Stimulated activated CD8-positive, alpha-beta memory T cell treated with anti-CD3 and anti-CD28 coated beads, Interleukin-4, amount 100 ng/mL, for 1 hour (primary cell): ENCODE measurements at places on chromosomes 16 and 17.
A peak's percentile ranks its signal among the peaks of the same experiment; 100 is the strongest.

DNA sequence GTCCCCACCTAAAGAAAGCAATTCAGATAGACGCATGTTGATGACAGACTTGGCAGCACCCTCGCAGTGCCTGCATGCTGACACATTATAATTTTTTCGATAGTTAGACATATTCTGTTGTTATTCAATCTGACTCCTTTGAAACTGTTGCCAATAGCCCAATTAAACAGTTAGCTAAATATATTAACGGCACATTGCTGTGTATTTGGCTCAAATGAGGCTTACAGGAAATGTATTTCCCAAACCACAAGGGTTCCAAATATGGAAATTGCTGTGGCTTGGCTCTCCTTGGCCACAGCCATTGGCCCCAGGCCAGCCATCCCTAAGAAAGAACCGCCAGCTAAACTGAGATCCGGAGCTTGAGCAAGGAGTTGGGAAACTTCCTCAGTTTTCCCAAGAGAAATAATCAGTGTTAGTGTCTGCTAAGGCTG lies 31.1 kb downstream of the C16orf82 start:
- DNase-seq: no peak

- no peak for DNase-seq
Observed at GRCh38 chr17:59357929-59358328, 26.5 kb downstream of the YPEL2 start.

DNA sequence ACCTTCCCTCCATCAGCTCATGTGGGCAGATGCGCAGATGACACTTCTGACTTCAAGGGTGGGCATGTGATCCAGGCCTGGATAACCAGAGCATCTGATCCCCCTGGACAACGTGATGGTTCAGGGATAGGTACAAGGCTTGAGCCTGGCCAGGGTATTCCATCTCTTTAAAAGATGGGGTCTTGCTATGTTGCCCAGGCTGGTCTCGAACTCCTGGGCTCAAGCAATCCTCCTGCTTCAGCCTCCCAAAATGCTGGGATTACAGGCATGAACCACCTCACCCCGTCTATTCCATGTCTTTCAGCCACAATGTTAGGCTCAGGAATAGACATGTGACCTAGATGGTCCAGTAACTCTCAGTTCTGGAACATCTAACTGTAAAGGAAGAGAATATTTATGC lies 20.8 kb downstream of the CRYM start:
- DNase-seq: no peak

DNA sequence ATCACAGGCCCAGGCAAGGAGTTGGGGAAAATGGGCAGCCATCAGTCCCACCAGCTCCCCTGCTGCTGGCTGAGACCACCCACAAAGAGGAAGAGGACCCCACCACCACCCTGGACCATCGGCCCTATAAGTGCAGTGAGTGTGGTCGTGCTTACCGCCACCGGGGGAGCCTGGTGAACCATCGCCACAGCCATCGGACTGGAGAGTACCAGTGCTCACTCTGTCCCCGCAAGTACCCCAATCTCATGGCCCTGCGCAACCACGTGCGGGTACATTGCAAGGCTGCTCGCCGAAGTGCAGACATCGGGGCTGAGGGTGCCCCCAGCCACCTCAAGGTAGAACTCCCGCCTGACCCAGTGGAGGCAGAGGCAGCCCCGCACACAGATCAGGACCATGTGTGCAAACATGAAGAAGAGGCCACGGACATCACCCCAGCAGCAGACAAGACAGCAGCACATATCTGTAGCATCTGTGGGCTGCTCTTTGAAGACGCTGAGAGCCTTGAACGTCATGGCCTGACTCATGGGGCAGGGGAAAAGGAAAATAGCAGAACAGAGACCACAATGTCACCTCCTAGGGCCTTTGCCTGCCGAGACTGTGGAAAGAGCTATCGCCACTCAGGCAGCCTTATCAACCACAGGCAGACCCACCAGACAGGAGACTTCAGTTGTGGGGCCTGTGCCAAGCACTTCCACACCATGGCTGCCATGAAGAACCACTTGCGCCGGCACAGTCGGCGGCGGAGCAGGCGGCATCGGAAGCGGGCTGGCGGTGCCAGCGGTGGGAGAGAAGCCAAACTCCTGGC lies 3.6 kb downstream of the ZNF646 start:
- DNase-seq: no peak

GRCh38 chr16:87212026-87212425 lies 105.2 kb downstream of the C16orf95 start:
- DNase-seq: no peak

GRCh38 chr17:80970044-80970761 lies 21.4 kb upstream of the CHMP6 start:
- peak; percentile 13 for DNase-seq

- no peak for DNase-seq
Observed at GRCh38 chr16:14125708-14126107, 54.6 kb downstream of the MRTFB start.

DNA sequence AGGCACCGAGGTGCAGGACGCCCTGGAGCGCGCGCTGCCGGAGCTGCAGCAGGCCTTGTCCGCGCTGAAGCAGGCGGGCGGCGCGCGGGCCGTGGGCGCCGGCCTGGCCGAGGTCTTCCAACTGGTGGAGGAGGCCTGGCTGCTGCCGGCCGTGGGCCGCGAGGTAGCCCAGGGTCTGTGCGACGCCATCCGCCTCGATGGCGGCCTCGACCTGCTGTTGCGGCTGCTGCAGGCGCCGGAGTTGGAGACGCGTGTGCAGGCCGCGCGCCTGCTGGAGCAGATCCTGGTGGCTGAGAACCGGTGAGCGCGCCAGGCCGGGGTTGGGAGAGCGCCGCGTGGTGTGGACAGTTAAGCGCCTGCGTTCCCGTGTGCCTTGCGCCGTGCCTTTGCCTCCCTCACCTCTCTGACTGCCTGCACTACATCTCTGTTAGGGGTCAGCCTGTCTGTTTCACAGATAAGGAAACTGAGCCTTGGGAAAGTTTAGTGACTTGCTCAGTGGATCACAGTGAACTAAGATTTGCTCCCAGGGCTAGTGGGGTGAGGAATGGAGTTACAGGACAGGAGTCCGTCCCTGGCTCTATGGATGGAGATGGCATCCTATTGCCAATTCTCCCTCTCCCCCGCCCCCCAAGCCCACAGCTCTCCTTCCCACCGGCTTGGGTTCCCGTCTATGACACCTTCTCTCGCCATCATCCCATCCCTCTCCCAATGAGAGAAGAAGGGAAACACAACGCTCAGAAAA lies 880 bp downstream of the SARM1 start:
- no peak for DNase-seq

DNA sequence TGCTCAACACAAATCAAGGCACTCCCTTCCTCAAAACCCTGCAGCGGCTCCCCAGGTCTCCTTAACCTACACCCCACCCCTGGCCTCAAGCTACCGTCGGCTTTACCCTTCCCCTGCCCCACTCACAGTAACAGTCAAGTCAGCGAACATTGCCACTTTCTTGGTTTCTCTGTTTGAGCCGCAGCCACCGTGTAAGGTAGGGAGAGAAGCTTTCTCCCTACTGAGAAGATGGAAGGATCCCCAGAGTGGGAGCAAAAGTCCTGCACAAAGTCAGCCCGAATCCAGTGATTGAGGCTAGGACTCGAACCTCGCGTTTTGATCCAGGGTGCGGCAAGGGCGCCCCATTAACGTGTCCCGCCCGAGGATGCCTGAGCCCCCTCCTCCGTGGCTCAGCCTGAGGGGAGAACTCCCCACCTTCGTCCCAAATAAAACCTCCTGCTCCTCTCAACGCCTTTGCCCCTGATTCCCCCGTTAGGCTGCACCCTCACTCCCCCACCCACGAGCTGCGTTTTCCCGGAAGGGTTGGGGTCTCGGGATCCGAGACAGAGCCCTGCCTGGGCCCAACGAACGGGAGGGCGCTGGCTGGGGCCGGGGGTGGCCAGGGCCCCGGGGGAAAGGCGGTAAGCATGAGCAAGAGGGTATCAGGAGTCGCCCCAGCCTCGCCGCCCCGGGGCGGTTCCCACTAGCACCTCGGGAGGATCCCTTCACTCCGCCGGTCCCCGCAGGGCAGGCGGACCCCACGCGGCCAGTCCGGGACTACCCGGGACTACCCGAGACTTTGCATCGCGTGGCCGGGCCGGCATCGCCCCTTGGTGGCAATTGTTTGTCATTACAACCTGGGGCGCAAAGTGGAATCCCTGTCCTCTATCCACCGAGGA lies 9.9 kb upstream of the NAGS start:
- DNase-seq: peak; percentile 46

- DNase-seq: no peak
Observed at GRCh38 chr16:50315346-50315997, 49.1 kb downstream of the ADCY7 start.

DNA sequence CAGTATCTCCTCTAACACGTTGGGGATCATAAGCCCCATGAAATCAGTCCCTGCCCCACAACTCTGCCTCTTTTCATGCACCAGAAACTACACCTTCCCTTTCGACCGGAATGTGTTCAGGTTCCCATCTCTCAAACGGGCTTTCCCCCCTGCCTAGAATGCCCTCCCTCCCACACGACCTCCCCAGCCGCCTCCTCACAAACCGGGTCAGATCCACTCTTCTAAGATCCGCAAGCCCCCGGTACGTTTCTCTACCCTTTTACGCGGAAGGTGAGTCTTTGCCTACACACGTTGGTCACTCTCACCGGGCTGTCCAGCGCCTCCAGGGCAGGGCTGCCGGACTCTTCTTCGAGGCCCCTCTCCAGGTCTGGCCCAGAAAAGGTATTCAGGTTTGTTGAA lies 708 bp downstream of the DHX33 start:
- DNase-seq: no peak

GRCh38 chr16:69199382-69199781 lies 12.4 kb downstream of the SNTB2 start:
- DNase-seq: no peak
